ENCODE measurements at places on chromosomes 6 and 20.

- DNase-seq = no peak
Observed at GRCh38 chr20:38987777-38988176, 25.6 kb downstream of the DHX35 start.

- no peak for DNase-seq
Observed at GRCh38 chr20:40257763-40258162, 431.3 kb downstream of the MAFB start.

- no peak for DNase-seq
Observed at GRCh38 chr6:102356170-102356569, 962.7 kb downstream of the GRIK2 start.

- no peak for DNase-seq
Observed at GRCh38 chr6:3293271-3294155, 34.8 kb downstream of the PSMG4 start.

- no peak for DNase-seq
Observed at GRCh38 chr6:150211700-150212511, 69.1 kb downstream of the PPP1R14C start.

DNA sequence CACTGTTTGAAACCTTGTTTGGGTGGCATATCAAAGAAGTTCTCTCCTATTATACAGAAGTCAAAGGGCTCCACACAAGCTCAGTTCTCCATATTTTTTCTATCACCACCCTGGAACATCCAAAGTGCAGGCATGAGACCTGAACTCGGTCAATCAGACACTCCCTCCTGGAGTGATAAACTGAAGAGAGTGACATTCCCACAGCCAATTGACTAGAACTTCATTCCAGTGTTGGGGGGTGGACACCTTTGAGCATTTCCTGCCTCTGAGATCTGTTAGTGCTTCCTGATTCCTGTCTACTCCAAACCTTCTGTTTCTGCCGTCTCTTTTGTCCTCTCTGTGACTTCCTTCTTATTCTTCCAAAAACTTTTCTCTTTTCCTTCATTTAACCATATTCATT is 220.7 kb upstream of the NOX3 start:
- DNase-seq = no peak

- no peak for DNase-seq
Observed at GRCh38 chr6:132259070-132259469, 142.2 kb downstream of the MOXD1 start.

GRCh38 chr20:39851459-39851858 is 837.6 kb downstream of the MAFB start:
- no peak for DNase-seq

- no peak for DNase-seq
Observed at GRCh38 chr6:118396969-118397368, 151.1 kb upstream of the PLN start.

DNA sequence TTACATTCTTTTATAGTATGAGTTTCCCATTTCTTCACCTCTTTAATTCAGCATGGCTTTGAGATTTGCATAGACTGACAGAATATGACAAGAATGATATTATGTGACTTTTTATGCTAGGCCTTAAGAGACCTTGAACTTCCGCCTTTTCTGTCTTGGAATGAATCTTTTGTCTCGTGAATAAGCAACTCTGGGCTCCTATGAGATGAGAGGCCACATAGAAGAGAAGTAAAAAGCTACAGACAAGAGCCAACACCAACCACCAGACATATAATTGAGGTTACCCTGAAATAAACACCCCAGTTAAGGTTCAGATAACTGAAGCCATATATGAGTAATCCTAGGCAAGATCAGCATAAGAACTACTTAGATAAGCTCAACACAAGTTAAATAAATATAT is 600.8 kb downstream of the MEI4 start:
- no peak for DNase-seq

DNA sequence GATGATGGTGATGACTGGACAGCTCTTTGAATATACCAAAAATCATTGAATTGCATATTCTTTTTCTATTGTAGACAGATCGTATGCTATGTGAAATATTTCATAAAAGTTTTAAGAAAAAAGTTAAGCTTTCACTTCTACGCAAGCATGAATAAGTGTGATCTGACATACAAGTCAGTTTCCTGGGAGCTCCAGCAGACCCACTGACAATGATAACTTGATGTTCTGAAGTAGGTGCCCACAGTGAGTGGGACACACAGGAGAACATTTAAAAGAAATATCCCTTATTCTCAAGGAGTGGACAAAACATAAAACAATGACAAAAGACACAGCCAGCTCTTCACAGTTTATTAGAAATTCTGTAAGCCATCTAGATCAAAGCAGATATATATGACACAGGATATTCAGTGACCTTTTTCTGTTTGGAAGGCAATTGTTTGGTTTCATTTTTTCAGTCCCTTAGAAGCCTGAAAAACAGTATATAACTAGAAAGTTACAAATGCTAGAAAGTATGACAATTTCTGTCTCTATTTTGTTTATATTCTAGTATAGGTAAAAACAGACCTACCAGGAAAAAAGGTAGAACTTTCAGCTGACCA is 101.4 kb downstream of the IRF4 start:
- no peak for DNase-seq

DNA sequence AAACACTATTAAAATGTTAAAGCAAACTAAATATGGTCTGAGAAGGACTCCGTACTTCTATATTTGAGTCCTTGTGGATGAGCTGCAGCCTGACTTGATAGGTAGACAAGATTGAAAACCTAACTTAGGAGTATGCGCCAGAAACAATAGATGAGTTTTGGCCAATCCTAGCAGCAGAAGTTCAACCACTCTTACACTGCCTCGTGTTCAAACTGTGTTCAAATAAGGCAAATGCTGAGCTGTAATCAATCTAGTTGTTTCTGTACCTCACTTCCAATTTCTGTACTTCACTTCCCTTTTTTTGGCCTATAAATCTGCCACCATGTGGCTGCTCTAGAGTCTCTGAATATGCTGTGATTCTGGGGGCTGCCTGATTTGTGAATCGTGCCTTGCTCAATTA is 13.2 kb upstream of the SERINC1 start:
- DNase-seq = peak; percentile 30

DNA sequence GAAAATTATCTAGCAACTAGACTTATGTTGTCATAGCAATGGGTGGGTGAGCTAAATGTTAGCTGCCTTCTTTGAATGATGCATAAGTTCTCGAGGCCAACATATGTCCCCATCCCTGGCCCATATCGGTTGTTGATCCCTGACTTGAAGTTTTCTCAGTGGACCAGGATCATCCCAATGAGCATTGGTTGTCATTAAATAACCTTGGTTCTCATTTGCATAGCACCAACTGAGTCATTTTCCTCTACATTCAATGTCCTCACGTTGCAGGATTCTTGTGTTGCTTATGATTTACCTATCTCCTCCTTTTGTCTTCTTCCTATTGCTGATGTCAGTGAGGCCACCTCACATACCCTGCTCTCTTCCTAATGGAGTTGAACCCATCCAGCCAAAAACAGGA is 12.1 kb upstream of the AHCY start:
- DNase-seq = no peak

DNA sequence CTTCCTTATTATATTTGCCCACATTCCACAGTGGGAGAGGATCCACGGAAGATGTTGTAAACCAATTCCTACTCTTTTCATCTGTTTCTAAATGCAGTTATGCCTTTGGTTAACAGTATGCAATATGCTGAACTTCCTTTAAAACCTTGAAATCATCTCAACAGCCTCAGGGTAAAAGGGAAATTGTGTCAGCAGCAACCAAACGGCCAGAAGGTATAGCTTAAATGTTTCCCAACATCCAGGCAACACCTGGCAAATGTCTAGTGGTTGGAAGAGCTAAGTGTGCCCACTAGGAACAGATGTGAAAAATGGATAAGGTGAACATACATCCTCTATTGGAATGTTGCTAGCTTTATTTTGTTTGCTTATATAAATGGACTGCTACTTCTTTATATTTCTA is 164.8 kb downstream of the FAXC start:
- DNase-seq = no peak

GRCh38 chr20:46255440-46256104 is 52.7 kb downstream of the CDH22 start:
- DNase-seq = no peak

- DNase-seq = no peak
Observed at GRCh38 chr6:43901733-43902230, 131.8 kb downstream of the VEGFA start.

GRCh38 chr6:38495518-38495917 is 144.2 kb downstream of the BTBD9 start:
- no peak for DNase-seq

GRCh38 chr6:25769983-25770382 is 15.4 kb downstream of the SLC17A4 start:
- DNase-seq = no peak

DNA sequence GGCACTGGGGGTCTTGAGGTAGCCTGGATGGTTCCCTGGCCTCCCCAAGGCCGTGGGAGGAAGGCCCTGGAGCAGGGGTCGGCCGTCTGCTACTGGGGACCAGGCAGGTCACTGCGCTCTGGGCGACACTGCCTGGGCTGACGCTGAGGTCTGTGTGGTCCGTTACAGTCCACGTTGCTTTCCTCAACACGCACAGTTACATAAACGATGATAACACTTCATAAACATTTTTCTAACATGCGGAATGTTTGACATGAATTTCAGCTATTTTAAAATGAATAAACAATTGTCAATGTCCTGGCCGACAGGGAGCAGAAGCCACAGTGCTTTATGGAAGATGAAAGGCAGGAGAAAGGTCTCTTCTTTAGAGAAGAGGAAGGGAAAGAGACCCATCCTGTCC is 10.2 kb upstream of the RBBP8NL start:
- no peak for DNase-seq

GRCh38 chr20:14664101-14664500 is 326.7 kb upstream of the FLRT3 start:
- DNase-seq = no peak

GRCh38 chr6:150600010-150600300 is 270 bp downstream of the PLEKHG1 start:
- no peak for DNase-seq

DNA sequence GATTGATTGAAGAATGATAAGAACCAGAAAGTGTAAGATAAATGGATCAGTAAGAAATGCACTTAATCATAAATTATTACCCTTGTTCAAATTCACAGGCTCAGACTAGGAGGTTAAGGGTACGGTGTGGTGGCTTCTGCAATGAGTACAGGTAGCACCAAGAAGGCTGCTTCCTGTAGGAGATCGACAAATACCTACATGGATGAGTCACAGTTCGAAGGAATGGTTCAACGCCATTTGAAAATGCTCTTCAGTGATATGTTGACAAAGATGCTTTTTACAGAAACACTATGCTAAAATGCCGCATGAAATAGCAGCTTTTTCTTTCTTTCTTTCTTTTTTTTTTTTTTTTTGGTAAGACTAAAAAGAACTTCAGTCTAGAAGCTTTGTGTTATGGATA is 116.2 kb downstream of the DTNBP1 start:
- DNase-seq = no peak

GRCh38 chr6:11350294-11350693 is 117.8 kb upstream of the NEDD9 start:
- peak; percentile 100 for DNase-seq

DNA sequence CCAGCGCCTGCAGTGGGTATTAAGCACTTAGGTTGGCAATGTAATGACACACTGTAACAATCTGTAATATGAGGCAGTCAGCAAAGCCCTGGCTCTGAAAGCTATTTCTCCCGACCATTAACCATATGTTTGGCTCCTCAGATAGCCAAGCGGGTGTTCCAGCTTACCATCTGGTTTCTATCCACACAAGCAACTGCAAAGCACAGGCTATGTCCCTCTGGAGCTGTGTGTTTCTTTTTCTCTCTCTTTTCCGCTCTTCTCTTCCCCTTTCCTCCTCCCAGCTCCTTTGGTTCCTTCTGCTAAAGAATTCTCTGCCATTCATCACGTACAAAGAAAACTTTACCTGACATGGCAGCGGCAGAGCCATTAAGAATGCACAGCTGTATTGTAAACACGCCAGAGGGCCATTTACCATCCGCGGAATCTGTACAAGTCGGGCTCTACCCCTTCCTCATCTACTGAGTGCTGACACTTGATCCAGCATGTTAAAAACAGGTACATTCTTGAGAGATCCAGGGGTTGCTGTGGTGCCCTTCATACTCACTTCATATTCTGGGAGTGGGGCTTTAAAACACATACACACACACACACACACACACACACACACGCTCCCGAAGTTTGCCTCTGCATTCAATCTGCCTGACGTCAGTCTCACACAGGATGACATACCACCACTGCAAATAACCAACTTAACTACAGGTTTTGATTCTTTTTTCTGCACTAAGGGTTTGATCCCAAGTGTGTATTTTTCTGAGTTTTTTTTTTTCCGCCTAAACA is 77.2 kb downstream of the BACH2 start:
- DNase-seq = no peak

GRCh38 chr20:53981752-53982437 is 88.5 kb downstream of the BCAS1 start:
- peak; percentile 19 for DNase-seq

GRCh38 chr6:127561660-127562059 is 15.3 kb upstream of the C6orf58 start:
- DNase-seq = no peak

DNA sequence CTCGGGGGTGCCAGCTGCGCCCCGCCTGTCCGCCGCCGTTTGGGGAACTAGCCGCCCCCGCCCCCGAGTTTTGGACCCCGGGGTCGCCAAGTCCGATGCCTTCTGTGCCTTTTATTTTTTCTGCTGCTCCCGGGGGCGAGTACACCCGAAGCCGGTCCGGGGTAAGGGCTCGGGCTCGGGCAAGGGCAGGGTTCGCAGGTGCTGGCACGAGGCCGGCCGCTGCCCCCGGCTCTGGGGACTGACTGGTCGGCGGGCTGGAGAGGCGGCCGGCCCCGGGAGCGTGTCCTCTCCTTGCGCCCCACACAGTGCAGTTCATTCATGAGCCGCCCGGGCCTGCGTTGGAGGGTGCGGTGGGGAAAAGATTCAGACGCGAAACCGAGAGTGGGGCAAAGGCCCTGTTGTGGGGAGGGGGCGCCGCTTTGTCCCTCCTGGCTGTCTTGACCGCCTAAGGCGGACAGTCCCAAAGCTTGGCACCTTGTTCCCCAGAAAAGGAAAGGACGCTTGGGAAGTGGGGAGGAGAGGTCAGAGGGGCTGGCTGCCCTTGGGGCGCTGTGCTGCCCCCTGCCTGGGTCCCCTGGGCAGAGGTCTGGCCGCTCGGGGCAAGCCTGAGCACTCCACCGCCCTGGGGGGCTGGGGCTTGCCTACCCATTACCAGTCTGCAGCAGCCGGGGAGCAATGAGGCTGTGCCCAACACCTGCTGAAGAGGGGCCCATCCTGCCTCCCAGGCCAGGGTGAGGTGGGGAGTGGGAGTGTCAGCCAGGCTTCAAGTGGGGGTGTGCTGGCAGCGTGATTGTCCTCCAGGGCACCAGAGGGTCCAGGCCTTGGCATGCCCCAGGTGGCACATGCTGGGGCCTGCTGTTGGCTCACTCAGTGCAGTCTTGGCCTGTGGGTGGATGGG is 915 bp downstream of the TMEM63B start:
- DNase-seq = peak; percentile 27

DNA sequence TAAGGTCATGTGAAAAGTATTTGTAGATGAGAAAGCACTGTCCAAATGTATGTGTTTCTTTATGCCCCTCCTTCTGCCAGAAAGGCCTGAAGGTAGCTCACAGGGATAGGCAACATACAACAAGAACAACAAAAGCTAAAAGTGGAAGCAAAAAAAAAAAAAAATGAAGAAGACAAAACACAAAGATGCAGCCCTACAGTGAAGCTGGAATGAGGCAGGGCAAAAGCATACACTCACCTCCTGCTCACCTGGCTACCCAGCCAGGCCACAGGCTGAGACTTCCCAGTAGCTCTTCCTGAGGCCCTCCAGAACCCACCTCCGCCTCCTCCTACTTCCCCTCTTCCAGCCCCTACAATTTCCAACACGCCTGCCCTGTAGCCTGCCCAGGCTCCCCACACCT is 2.4 kb downstream of the UNC5CL start:
- DNase-seq = no peak

GRCh38 chr6:133918208-133918930 is 29.5 kb downstream of the TCF21 start:
- DNase-seq = no peak
